ENCODE measurements at places on chromosomes 2 and 18.

DNA sequence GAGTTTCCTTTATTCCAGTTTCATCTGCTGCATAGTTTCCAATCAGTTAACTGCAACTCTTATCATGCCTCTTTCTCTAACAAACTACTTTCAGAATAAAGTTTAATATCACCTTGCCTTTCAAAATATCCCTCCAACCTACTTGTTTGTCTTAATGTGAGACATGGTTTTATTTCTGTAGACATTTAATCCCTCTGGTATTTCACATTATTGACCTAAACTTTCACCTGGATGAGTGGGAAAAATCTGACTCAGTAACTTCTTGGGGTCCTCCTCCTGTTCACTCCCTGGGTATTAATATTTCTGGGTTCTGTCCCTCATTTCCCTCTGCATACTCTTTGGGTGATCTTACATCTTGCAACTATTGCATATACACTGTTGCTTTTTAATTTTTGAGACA is 27.9 kb downstream of the MSH6 start:
- DNase-seq, result no peak

DNA sequence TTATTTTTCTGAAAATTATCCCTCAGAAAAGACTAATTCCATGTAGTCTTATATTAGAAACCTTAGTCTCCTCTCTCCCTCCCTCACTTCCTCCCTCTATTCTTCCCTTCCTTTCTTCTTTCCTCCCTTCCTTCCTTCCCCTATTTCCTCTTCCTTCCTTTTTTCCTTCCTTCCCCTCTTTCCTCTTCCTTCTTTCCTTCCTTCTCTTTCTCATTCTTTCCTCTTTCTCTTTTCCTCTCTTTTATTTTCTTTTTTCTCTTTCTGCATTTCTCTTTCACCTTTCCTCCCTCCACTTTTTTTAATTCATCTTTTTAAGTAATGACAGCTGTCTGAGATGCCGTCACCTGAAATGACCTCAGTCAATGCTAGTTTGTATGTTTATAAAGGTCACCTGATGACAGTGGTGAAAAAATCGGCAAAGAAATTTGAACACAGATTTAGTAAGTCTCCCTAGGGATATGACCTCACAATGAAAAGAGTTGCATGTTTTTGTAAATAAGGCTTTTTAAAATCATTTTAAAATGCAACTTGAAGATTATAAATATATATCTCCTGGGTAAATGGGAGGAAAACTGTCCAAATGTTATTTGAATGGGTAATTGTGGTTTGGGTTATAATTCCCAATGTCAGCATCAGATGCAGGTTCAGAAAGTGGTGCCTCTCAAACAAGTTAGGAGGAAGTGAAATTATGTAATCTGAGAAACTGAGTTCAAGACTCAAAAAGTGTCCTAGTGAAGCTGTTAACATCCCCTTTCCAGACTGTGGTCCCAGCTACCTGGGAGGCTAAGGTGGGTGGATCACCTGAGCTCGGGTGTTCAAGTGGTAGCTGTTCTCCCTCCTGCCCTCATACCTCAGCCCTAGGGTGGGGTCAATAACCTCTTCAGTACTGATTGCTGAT is 90.3 kb upstream of the ST3GAL5 start:
- no peak for DNase-seq

DNA sequence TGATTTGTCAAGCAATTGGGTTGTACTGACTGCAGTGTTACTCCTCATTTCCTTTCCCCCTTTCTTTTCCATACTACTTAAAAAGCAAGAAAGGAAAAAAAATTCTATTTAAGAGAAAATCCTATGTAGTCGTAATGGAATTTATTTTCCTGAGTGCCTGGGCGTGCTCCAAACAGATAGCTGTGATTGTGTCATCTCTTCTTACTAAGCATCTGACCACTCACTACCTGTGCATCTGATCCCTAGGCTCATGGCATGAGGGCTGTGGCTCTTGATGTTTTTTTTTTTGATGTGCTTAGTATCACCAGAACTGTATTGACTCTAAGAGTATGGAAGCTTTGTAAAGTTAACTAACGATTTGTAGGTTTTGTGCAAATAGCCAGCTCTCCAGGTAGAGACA is 19.0 kb downstream of the CRIM1 start:
- DNase-seq, result no peak

DNA sequence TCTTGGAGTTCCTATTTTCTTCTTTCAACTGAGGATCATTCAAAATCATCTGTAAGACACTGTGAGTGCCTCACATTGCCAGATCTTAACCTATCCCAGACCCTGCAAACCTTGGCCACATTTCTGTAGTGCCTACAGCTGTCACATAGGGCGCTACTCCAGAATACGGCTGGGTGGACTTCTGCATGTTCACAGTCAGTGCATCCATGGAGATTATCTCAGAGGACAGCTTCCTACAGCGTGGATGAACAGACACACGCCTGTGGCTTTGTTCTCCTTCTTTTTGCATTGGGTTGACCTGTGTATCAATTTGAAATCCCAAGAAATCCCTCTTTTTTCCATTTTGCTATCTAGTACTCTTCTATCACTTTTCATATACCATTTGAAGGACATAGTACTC is 1.9 kb upstream of the KLHL29 start:
- DNase-seq, result no peak

Data from fibroblast of skin of left quadriceps (primary cell).